ENCODE measurements at places on chromosomes 6 and 20.

- no peak for DNase-seq
Measured at GRCh38 chr20:52422574-52423336, 231.2 kb upstream of the ZFP64 start.

GRCh38 chr20:17859002-17859615 is 109.5 kb downstream of the SNX5 start:
- DNase-seq = no peak

DNA sequence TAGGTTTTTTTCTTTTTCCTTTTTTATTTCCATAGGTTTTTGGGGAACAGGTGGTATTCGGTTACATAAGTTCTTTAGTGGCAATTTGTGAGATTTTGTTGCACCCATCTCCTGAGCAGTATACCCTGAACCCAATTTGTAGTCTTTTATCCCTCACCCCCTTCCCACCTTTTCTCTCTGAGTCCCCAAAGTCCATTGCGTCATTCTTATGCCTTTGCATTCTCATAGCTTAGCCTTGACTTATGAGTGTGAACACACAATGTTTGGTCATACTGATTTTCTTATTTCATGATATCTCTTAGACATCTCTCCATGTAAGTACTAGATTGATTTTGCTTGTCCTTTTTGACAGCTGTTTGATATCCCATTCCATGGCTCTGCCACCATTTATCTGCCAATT is 27.2 kb downstream of the TGM3 start:
- DNase-seq = no peak

- no peak for DNase-seq
Measured at GRCh38 chr20:11221046-11221445, 547.2 kb upstream of the JAG1 start.

- no peak for DNase-seq
Measured at GRCh38 chr6:157312757-157313156, 10.6 kb downstream of the TMEM242 start.

- DNase-seq = no peak
Measured at GRCh38 chr6:150236544-150236943, 93.7 kb downstream of the PPP1R14C start.

DNA sequence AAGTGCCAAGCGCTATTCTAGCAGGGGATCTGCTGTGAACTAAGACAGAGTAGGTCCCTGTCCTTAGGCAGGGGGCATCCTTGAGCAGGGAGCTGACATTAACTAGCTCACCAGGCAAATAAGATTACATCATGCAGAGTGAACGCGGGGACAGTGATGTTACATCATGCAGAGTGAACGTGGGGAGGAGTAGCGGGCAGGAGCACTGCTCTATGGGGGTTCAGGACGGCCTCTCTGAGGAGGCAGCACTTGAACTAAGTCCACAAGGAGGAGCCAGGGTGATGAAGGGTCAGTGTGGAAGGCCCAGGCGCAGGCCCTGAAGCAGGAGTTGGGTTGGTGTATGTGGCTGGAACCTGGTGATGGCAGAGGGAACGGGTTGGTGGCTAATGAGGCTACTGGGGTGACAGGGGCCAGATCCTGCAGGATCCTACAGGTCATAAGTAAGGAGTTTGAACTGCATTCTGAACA is 38.7 kb downstream of the KAT14 start:
- no peak for DNase-seq

GRCh38 chr20:37192137-37192854 is 12.9 kb upstream of the MROH8 start:
- DNase-seq = peak; percentile 95

GRCh38 chr20:13142143-13142542 is 78.9 kb upstream of the ISM1 start:
- no peak for DNase-seq

DNA sequence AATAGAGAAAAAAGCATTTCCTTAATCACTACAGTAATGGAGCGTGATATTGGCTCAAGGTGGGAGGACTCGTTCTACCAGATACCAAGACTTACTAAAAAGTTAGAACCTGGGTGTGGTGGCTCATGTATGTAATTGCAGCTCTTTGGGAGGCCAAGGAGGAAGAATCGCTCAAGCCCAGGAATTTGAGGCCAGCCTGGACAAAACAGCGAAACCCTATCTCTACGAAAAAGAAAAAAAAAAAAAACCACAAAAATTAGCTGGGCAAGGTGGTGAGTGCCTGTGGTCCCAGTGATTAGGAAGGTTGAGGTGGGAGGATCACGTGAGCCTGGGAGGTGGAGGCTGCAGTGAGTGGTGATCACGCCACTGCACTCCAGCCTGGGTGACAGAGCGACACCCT is 24.0 kb upstream of the ATRN start:
- no peak for DNase-seq

- DNase-seq = no peak
Measured at GRCh38 chr6:11069760-11070159, 23.9 kb upstream of the SMIM13 start.

- no peak for DNase-seq
Measured at GRCh38 chr6:52788478-52788877, 15.1 kb downstream of the GSTA1 start.

DNA sequence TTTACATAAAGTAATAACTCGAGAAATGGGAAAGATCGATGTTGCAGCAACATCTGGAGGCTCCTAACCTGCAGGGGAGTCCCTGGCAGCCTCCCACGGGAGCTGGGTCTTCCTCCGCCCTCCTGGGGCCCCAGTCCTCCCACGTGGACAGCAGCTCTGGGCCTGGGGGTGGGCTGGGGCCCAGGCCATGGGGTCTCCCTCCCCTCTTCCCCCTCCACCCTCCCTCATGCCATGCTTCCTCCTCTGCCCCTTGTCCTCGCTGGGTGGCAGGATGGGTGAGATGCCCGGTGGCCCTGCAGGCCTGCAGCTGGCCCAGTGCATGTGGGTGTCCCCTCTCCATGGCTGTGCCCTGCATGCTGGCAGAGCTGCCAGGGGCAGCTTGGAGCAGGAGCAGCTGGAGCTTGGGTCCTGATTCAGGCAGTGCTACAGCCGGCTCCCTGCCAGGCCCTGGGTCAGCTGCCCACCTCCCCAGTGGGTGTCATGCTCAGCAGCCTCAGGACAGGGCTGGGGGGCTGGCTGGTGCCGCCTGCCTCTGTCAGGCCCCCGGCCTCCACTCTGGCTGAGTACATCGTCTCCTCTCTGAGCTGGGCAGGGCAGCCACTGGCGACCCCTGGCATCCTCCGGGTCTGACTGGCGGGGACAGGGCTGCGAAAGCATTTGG is 48.9 kb upstream of the BHLHE23 start:
- DNase-seq = peak; percentile 55

GRCh38 chr6:10190042-10190441 is 224.8 kb downstream of the TFAP2A start:
- DNase-seq = no peak

DNA sequence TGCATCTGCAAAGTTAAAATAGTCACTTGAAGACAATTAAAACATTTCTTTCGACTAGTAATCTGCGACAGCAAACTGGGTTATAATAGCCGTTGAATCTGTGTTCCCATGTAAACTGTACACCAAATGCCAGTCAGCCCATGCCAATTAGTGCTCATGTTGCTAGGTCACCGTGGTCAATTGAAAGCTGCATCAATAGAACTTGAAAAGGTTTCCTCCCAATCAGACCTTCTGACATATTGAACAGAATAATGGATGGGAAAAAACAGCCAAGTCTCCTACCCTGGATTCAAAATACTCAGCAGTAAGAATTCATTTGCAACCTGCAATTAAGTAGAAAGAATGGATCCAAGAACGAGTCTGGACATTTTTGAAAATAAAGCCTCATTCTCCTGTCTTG is 11.2 kb downstream of the NKX2-4 start:
- DNase-seq = no peak

DNA sequence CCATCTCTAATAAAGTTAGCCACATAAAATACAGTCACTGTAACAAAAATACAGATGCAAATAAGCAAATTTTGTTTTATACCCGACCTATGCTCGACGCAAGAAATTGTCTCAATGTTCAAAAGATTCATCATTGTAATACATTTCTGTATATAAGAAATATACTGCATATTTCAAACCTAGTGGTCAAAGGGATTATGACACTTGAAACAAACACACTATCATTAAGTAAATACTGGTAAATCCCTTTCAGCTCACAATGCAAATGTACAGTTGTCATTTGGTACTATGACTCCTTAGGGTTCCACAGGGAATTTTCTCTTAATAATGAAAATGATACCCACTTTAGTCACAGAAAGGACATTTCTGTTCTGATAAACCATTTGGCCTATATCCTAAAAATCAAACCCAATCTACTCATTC is 2.2 kb downstream of the HIVEP2 start:
- DNase-seq = no peak

DNA sequence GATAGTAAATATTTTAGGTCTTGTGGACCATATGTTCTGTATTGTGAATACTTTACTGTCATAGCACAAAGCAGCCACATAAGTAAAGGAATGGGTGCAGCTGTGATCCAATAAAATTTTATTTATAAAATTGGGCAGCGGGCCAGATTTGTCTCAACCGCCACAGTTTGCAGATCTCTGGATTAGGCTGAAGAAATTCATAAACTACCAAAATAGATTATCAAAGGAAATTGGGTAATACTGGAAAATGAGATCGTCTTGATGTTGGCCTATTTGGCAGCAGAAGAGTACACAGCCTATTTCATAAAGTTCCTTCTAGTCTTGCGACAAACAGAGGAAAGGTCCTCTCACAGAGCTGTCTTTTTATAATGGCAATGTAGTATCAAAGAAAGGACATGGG is 69.8 kb downstream of the DZANK1 start:
- no peak for DNase-seq

GRCh38 chr6:29524444-29525310 is 34.9 kb downstream of the UBD start:
- no peak for DNase-seq

- peak; percentile 70 for DNase-seq
Measured at GRCh38 chr6:140897804-140898573, 1234.7 kb upstream of the GJE1 start.

- no peak for DNase-seq
Measured at GRCh38 chr6:12459945-12460661, 169.9 kb downstream of the EDN1 start.

- no peak for DNase-seq
Measured at GRCh38 chr6:2208468-2208867, 36.9 kb downstream of the GMDS start.

- DNase-seq = no peak
Measured at GRCh38 chr6:54574671-54575070, 266.4 kb downstream of the TINAG start.

DNA sequence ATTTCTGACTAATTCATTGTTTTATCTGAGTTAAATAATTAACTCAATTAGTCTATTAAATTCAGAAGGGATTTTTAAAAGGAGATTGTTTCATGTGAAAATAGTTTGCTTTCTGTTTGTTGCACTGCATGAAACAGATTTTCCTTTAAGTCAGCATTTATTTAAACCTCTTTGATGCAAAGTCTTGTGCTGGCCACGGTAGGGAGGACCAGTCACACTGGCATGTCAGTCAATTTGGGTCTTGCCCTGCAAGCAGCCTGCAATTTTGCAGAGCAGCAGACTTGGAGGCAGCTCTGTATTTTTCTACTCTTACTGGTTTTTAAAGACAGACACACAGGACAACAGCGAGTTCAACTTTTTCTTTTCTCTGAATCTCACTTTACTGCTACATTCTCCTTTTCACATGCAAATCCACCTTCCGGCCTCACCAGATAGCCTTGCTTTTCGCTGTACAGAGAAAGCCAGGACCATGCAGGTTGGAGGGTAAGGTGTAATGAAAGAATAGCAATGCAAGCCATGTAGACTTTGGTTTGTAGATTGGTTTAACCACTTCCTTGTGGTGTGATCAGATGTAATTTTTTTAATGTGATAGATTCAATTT is 689.9 kb upstream of the AGPAT4 start:
- no peak for DNase-seq

- DNase-seq = no peak
Measured at GRCh38 chr20:1636621-1637020, 16.8 kb upstream of the SIRPB1 start.

- DNase-seq = no peak
Measured at GRCh38 chr20:14712302-14712739, 374.9 kb upstream of the FLRT3 start.

GRCh38 chr20:13900496-13900895 is 89.9 kb downstream of the SEL1L2 start:
- no peak for DNase-seq

GRCh38 chr6:134092449-134092848 is 40.0 kb upstream of the SLC2A12 start:
- no peak for DNase-seq

DNA sequence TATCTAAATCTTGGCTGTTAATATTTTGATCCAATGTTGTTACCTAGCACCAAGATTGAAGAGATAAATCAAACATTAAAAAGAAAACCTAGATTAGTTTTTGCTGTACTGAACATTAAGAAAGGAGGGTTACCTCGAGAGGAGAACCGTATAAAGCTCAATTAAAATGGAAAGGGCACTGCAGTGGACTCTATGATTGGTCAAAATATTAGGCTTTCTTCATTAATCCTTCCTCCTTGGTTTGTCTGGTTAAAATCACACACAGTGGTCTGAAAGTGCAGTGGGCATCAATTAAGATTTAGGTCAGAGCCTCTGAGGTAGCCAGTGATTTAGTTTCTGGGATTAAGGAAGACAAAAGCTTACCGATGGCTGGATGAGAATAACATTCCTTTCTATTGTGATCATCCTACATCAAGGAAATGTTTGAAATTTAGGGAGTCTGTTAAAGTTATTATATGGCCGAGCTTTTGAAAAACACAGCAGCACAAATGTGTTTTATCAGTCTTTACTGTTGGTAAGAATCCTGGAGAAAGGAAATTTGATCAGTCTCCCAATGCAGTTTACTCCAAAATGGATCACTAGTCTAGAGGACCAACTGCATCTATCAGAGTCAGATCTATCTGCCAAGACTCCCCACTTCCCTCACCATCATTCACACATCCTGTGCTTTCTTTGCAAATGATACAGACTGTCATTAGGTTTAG is 134.6 kb upstream of the NEDD9 start:
- no peak for DNase-seq

DNA sequence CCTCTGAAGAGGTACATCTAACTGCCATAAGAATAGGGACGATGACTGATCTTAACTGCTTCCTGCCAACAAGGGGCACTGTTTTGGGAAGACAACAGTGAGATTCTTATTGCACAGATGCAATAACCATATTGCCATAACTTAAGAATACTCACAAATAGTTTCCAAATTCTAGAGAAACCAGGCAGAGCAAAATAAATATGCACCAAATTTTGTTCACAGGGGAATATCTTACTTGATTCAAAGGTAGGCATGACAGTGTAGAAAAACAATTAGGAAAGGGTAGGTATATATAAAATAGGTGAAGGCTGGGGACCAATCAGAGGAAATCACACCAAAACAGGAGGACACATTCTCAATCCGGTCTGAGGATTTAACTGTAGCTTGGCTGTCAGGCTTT is 49.9 kb upstream of the CST7 start:
- DNase-seq = no peak

DNA sequence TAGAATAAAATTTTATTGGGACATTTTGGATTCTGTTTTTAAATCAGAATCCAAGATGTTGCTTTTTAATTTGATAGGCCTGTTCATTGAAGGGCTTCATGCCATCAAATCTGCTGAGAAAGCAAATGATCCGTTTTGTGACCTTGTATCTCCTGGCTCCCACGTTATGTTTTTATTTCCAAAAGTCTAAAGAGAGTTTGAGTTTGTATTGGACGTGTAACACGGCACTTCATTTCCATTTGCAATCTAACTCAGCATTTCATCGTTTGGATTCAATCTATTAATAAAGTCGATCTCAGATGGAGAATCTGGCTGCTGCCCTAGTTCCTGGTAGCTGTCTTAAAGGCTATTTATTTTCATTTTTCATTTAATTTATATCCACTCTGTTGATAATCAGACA is 17.0 kb downstream of the KIF25 start:
- no peak for DNase-seq
